Activated CD8-positive, alpha-beta memory T cell treated with anti-CD3 and anti-CD28 coated beads, Interleukin-2, amount 50 U/mL, for 4 hours (primary cell): ENCODE measurements at places on chromosomes 4 and X.

- DNase-seq: no peak
Measured at GRCh38 chr4:159273141-159273438, 170.2 kb downstream of the RAPGEF2 start.

- peak; percentile 38 for DNase-seq
Measured at GRCh38 chrX:13747836-13748235, 13.3 kb downstream of the OFD1 start.

DNA sequence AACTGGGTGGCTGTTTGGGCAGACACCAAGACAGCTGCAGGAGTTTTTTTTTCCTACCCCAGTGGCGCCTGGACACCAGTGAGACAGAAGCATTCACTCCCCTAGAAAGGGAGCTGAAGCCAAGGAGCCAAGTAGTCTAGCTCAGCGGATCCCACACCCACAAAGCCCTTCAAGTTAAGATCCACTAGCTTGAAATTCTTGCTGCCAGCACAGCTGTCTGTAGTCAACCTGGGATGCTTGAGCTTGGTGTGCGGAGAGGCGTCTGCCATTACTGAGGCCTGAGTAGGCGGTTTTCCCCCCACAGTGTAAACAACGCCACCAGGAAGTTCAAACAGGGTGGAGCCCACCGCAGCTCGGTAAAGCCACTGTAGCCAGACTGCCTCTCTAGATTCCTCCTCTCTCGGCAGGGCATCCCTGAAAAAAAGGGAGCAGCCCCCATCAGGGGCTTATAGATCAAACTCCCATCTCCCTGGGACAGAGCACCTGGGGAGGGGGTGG, 171.4 kb downstream of the ARHGEF9 start:
- no peak for DNase-seq

DNA sequence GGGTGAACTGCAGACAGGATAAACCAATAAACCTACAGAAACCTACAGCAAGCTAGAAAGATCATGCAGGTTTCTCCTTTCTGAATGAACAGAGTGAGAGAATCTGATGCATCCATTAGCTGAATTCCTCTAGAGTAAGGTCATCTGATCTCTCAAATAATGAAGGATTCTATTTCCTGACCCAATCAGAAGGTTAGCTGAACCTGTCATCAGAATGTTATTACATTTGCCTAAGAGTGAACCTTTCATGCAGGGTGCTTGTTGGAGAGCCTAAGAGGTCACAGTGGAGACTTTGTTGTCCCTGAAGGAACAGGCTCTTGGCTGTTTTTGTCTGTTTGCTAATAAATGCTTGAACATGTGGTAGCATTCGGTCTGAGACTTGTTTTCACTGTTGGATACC, 24.0 kb downstream of the MEPE start:
- DNase-seq: no peak

DNA sequence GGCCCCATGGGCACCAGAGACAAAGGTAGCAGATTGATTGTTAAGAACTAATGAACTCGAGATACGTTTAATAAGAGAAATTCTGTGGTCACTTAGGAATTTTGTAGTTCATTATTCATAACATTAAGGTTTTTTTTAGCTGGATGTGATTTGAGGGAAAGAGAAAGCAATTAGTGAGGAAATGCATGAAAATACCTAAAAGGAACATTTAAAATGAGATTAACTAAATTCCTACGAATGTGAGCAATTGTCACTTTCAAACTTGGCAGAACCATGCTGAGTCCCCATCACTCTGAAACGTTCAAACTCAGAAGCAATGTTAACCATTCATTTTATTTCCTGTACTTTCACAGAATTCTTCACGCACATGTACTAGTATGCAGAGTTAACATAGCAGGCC, 5.9 kb downstream of the PRMT9 start:
- DNase-seq: no peak
